A172 (cell line): ENCODE measurements at places on chromosomes 1 and 21.

GRCh38 chr1:16938351-16939321 is 16.9 kb downstream of the CROCC start:
- DNase-seq = no peak

- no peak for DNase-seq
Measured at GRCh38 chr1:79151006-79151796, 144.7 kb upstream of the ADGRL4 start.

DNA sequence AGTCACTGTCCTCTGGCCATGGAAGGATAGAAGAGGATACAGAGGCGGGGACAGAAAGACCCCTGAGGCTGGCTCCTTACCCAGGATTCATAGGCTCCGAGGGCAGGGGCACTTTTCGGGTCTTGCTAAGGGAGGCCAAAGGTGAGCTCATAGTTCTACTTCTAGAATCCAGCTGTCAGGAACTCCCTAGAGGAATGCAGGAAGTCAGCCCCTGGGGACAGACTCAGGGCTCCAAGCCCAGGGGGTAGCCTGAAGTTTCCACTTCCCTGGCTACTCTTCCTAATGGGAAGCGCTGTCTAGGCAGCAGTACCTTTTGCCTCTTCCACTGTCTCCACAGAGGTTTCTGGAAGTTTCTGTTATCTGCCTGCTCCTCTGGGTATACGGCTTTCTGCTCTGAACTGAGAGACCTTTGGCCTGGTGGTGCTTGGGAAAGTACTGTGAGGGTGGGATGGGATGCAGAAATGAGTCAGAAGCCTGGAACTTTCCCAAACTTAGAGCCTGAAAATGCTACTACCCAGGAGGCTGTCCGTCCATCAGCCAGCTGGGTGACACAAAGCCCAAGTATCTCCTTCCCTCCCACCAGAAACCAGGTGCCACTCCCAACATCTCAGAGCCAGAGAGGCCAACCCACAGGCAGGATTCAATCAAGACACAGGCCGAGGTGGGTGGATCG is 3.6 kb downstream of the UBXN11 start:
- DNase-seq = peak; percentile 82

- DNase-seq = peak; percentile 8
Measured at GRCh38 chr1:54577612-54578011, 29.6 kb downstream of the ACOT11 start.

GRCh38 chr1:220748089-220748934 is at the start of gene MTARC2:
MTARC2 (plus strand) TSS chr1:220748322; CDS start chr1:220748532, 210 bp downstream.
- peak; percentile 10 for DNase-seq

DNA sequence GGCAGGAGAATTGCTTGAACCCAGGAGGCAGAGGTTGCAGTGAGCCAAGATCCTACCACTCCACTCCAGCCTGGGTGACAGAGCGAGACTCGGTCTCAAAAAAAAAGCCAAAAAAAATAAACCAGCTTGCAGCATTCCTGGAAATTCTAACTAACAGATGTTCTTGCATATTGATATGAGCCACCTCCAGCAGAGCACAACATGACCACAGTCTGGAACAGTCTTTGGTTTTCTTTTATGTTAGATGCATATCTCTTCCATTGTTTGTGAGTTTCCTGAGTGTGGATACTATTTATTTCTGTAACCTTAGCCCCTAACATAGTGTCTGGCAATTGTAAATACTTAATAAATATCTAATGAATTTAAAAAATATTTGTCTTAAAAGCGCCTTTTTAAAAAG is 23.9 kb downstream of the IFNAR1 start:
- no peak for DNase-seq

GRCh38 chr1:95504321-95504720 is 270.3 kb downstream of the RWDD3 start:
- no peak for DNase-seq

DNA sequence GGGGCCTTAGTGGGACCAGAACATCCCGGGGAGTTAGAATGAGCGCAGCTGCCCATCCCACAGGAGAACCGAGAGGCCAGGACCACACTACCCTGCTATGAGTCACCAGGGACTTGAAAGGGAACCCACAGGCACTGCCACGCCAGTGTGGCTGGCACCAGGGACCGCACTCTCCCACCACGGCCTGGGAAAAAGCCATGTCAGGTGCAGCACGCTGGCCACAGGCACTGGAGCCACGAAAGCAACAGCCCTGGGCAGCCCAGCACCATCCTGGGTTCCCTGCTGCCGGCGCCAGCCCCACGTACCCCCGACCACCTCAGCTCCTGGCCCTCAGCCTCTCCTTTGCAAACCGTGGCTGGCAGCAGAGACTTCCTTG is 14.1 kb upstream of the TMEM240 start:
- DNase-seq = peak; percentile 19

DNA sequence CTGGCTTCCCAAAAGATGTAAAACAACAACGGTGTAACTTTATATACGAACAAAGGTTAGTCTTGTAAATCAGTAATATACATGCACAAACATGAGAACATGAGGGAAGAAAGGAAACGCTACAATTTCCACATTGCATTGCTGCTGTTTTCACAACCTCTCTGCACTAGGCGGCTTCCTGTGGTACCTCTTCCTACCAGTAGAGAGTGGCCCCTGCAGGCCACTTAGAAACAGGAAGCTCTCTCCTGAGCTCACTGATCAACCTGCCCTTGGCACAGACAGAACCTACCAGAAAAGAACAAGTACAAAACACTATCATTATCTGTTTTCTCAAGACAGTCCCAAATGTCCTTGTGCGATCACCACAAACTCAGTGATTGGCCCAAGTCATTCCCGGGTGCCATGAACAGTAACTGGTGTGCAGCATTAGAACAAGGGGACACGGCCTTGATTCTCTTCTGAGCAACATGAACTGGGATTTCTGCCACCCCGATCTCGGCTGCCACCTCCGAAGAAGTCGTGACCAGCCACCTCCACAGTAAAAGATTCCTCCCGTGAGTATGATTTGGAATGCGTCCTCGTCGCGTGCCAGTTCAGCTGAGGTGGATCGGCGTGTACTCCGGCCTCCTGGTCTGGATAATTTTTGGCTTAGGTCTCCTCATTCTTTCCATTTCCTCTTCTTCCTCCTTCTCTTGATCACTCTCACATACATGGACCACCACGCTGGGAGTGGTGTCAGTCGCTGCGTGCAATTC is 5.7 kb upstream of the KCNE1 start:
- DNase-seq = peak; percentile 41

GRCh38 chr1:23777979-23778814 is at the start of gene PITHD1:
PITHD1 (plus strand) TSS chr1:23778418; CDS start chr1:23778516, 98 bp downstream.
- peak; percentile 53 for DNase-seq

DNA sequence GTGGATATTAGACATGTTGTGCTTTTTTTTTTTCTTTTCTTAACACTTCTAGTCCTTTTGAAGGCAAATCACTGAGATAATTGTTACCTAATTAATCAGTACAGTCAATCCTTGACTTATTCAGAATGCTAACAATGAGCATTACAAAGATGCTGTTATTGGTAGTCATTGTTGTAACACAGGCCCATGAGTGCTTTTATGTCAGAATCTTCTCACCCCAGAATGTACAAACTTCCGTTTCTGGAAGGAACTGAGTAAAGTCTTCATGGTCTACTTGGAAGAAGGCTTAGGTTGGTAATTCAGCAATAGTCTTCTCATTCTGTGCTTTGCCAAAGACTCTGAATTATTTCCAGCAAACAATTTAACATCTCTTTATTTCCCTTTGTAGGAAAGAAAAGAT is 3.1 kb downstream of the KCNK1 start:
- no peak for DNase-seq

GRCh38 chr1:3600354-3600753 is 11.0 kb downstream of the MEGF6 start:
- no peak for DNase-seq
